ENCODE measurements at places on chromosomes 3 and 15.

DNA sequence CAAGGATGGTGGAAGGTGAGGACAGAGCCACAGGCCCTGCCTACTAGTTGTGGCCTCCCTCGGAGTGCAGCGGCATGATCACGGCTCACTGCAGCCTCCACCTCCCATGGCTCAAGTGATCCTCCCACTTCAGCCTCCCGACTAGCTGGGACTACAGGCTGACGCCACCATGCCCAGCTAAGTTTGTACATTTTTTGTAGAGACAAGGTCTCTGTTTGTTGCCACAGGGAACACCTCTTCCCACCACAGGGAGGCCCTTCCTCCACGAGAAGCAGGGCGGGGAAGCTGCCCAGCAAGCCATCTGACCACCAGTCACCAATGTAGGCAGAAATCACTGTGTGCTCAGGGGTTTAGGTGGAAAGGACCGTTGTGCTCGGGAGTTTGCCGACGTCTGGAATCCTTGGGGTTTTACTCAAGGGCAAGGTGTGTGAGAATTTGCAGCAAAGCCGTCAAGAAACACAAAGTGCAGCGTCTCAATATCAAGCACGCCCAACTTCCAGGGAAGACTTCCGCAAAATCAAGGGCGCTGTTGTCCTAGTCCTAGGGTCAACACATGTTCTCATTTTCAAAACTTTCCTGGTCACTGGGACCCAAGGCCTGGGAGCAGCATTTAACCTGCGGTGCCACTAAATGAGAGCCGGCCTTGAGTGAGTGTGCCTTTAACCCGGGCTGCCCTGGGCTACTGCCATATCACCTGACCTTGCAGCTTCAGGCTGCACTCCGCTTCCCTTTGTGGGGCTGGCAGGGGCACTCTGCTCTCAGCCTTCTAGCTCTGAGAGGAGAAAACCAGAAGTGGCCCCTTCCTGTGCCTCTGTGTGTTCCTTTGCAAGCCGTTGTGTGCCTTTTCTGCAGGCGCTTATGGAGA lies 65.7 kb downstream of the SLC12A8 start:
- DNase-seq, result no peak

DNA sequence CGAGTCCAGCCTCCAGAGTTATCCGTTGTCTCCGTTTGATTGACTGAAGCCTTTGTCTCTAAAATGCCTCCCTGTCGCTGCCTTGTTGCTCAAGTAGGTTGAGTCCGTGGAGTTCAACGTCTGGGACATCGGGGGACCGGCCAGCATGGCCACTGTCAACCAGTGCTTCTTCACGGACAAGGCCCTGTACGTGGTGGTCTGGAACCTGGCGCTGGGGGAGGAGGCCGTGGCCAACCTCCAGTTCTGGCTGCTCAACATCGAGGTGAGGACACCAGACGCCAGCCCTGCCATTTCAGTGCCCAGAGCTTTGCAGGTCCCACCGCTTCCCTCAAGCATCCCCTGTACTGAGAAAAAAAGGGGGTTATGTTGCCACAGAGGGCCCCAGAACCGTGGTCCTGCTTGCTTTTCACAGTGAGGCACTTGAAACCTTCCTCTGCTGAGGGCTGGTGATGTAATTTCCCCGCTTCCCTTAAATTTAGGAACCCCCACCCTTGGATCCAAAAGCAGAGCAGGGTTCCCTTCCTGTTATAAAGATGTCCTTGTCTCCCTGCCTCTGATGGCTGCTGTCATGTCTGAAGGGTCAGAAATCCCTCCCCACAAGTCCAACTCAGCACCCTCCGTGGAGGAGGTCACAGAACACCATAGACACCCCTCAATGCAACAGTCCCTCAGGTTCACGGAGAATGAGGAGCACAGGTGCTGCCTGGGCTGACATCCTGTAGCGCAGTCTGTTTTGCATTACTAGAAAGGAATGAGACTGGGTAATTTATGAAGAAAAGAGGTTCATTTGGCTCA lies 105.7 kb downstream of the LRRK1 start:
- no peak for DNase-seq

DNA sequence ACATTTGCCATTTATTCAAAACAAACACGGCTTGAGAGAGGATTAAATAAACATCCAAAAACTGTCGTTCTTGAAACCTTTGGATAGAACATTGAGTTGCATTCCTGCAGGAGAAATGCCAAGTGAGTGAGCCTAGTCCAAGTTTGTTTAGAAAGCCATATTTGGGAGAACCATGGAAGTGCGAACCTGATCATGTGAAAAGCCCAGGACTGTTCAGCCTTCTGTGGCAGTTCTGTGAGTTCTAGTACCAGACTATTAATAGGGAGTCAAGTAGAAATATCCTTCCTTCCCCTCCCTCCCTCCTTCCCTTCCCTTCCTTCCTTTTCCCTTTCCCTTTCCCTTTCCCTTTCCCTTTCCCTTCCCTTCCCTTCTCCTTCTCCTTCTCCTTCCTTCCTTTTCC lies 470.4 kb downstream of the LPP start:
- DNase-seq, result no peak

DNA sequence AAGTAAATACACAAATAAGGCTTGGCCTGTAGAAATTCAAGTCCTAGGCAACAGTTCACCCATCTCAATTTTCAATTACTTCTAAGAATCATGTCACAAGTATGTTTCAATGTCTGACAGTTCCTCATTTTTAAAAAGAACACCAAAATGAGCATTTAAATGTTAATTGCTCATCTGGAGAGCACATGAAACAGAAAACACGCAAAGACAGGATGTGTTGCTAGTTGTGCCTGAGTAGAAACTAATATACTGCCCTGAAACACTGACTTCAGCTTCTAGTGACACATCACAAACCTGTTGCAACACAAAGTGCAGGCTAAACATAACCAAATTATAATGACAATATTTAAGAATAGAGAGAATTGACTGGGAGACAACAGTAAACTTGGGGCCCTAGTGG lies 167.3 kb upstream of the THBS1 start:
- DNase-seq, result no peak

DNA sequence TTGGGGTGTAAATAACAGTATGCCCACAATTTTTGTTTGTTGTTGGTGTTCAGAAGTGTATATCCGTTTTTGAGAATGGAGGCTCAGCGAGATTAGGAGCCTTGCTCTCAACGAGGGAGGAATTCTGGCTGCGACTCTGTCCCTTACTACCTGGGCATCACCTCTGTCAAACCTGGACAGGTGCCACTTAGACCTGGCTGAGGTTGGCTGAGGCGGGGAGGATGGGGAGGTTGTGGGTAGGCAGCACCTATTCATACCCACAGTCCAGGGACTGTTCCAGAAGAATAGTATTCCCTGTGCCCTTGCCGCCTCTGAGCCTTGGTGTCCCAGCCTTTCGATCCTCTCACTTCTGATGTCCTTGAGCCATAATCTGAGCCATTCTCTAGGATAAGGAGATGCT lies 99.9 kb downstream of the LINGO1 start:
- no peak for DNase-seq

- DNase-seq, result no peak
Measured at GRCh38 chr3:133211856-133212255, 173.7 kb downstream of the TMEM108 start.

DNA sequence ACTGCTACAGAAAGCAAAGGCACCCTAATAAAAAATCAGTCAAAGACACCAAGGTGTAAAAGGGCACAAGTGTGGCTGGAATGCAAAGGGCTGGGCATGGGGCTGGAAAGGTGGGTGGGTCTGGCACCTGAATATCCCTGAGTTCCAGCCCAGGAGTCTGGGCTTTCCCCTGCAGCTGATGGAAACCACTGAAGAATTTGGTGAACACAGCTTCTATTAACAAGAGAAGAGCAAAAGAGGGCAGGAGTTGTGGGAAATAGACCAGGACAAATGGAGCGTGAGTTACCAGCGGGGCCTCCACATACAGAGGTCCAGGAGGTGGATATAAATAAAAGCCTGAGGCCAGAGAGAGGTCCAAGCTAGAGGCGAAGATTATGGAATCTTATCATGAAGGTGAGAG lies 45.1 kb upstream of the TPM1 start:
- DNase-seq, result no peak

GRCh38 chr15:78023081-78023665 lies 54.3 kb downstream of the TBC1D2B start:
- no peak for DNase-seq

GRCh38 chr3:168467115-168467714 lies 371.5 kb upstream of the GOLIM4 start:
- DNase-seq, result no peak

DNA sequence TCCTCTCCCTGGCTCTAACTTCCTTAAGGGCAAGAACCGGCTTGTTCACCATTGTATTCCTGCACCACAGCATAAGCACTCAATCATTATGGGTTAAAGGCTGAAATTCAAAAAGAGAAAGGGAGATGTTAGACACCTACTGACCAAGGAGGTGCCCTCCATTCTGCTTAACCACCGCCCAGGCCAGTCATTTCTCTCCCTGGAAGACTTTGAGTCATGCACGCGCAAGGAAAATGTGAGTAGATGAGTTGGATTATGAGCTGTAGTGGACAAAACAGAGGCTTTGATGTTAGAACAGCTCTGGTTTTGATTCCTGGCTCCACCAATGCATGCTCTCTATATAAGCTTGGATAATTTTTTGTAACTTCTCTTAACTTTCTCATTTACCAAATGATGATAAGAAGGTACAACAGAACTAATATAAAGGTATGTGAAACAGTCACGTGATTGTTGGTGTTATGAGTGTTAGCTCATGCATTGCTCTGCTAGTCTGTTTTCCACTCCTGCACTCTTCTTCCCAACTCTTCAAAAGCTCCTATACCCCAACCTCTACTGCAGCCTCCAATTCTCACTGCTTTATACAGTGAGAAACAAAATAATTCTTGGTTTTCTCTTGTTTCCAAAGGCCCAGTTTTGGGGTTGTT lies 148.4 kb upstream of the ATP11B start:
- no peak for DNase-seq

- DNase-seq, result no peak
Measured at GRCh38 chr3:55180161-55180560, 252.3 kb upstream of the LRTM1 start.

DNA sequence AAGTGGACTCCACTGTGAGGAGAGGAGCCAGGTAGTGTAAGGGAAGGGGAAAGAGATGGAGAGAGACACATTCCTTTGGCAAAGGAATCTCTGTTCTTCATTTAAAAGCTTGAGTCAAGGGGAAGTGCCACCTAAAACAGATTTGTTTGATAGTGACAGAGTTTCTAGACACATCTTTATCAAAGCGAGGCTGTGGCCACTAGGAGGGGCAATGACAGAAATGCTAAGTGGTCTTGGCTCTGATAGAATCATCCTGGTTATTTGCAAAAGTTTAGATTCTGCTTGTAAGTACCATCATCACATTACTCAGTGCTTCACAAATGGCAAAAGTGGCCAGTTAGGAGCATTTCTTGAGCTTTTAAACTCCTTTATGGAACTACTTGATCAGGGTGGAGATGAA lies 261.4 kb downstream of the CNTN3 start:
- no peak for DNase-seq

- DNase-seq, result no peak
Measured at GRCh38 chr15:22944651-22945050, 35.5 kb downstream of the CYFIP1 start.

GRCh38 chr15:70799667-70800450 lies 36.5 kb upstream of the UACA start:
- no peak for DNase-seq

DNA sequence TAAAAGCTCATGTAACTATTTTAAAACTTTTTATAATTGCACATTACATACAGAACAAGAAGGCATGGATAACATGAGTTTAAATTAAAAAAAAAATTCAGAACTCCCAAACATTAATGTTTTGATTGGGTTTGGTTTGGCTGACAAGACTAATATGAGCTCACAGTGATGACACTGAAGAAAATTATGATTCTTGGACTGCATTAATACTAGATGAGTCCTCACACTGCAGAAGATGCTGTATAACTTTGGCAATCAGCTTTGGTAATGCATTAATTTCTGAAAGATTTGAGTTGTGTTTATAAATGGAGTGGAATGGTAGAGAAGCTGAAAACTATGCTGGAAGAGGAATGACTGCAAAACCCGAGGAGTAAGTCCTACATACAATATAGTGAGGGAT lies 358.9 kb downstream of the PLCL2 start:
- DNase-seq, result no peak

DNA sequence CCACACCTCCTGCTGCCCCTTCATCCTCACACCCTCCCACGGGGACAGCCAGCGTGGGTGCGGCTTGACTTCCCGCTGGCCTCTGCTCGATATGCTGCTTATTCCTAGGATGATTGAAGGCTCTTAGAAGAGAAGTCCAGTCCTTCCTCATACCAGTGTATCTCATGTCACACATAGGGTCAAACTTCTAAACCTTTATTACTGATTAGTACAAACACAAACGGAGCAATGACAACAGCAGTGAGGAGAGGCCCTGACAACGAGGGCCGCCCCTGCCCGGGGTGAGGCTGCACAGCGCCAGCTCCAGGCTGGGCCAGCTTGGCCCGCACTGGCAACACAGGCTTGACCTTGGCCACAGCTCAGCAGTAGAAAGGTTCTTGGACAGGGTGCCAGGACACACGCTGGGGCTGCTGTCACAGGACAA lies 3.7 kb downstream of the CIB1 start:
- no peak for DNase-seq

GRCh38 chr15:63946524-63947065 lies 99.7 kb downstream of the DAPK2 start:
- no peak for DNase-seq

DNA sequence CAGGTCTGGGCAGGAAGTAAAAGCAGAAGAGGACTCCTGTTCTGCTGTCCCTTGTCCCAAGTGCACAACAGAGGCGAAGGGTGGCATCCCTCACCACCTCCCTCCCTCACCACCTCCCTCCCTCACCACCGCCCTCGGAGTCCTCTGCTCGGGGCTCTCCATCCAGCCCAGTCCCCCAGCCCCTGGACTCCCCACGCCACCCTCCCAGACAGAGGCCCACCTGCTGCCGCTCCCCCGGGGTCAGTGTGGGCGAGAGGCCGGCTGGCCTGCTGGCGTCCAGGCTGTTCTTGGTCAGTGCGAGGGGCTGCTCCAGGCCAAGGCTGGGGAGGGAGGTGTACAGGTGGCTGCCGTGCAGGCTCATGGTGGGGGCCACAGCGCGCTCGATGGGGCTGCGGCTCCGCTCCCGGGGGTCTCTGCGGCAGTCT lies 79.1 kb downstream of the VGLL4 start:
- DNase-seq, result no peak

DNA sequence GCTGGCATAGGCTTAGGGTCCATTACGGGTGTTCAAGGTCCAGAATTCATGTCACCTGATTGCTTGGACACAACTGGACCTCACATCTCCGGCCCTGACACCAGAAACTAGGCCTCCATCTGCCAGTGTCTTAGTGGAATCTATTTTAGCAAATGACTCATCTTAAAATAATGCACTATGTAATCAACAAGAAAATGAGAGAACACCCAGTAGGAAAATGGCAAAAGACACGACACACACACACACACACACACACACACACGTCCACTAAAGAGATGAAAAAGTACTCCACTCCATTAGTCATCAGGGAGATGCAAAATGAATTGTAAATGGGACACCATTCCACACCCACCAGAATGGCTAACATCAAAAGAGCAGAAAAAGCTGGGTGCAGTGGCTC lies 11.2 kb downstream of the APBA2 start:
- no peak for DNase-seq
